ENCODE measurements at places on chromosomes 11 and 22. TPM values are rescaled to one million over a fixed set of nuclear protein-coding genes. Genes with fewer than 3 reads are reported as not detected.

DNA sequence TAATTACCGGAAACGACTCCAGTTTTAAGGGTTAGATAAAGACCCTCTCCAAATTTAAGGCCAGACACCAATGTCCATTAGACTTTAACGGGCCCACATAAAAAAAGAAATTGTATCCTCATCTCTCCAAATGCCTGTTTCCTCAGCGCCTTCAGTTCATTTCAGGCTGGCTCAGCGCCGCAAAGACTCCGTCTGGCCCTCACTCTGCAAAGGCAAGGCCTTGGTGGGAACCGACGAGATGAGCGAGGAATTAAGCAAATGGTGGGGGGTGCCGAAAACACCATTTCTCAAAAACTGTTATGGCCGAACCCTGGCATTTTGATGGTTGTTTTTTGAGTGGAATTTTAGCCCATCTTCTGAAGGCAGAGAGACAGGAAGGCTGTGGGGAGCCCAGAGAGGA, 15.7 kb downstream of the MN1 start:
- H3K27ac ChIP-seq = no peak overlapping the region
- DNase-seq = no peak
- no peak overlapping the region for H3K4me3 ChIP-seq
- H3K36me3 ChIP-seq = peaks cover 29% of the 10 kb centered on the region

GRCh38 chr11:7080900-7081299, 7.9 kb upstream of the RBMXL2 start:
- no peaks in the 10 kb centered on the region for H3K36me3 ChIP-seq
- H3K4me1 ChIP-seq = no peaks in the 10 kb centered on the region
- no peak for DNase-seq
- H3K27ac ChIP-seq = no peak overlapping the region
- peaks cover 19% of the 10 kb centered on the region for H3K27me3 ChIP-seq

DNA sequence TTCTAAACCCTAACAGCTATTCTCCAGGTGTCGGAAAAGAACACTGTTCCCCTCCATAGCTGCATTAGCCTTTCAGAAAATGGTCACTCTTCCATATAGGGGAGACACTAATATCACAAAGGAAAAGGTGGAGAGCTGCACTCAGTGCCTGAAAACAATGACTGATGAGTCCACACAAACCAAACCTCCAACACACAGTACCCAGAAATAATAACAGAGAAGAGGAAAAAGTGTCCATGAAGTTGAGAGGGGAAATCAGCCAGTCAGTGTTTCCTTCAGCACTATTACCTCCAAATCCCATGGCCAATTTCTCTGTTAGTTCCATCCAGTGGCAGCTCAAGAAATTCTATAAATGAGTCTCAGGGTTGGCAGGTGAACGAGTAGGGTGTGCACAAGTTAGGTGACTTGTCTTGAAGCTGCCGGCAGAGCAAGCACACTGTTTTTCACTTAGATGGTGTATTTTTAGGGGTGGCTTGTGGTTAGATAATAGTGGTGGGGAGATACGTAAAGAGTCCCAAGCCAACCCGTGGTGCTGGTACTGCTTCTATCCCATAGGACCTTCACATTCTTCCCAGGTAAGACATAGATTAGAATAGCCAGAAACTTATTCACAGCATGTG, 84.5 kb upstream of the CHRM4 start:
- peaks cover 17% of the 10 kb centered on the region for H3K4me1 ChIP-seq
- no peaks in the 10 kb centered on the region for H3K27me3 ChIP-seq
- DNase-seq = no peak
- no peak overlapping the region for H3K4me3 ChIP-seq
- no peak overlapping the region for H3K27ac ChIP-seq

- no peaks in the 10 kb centered on the region for H3K4me1 ChIP-seq
- no peak for DNase-seq
- no peak overlapping the region for H3K4me3 ChIP-seq
Measured at GRCh38 chr11:79942090-79942489, 501.3 kb upstream of the TENM4 start.

RAB3IL1 gene
- total RNA-seq = 11.9 TPM

OR10A4 gene
- total RNA-seq = not detected

- no peak for DNase-seq
- H3K27ac ChIP-seq = no peak overlapping the region
- no peaks in the 10 kb centered on the region for H3K27me3 ChIP-seq
- peak overlapping the region; percentile 79 for H3K4me3 ChIP-seq
Measured at GRCh38 chr22:23180893-23181720, 798 bp downstream of the BCR start.

- no peaks in the 10 kb centered on the region for H3K4me1 ChIP-seq
- H3K27me3 ChIP-seq = peaks cover 66% of the 10 kb centered on the region
- no peak overlapping the region for H3K27ac ChIP-seq
- no peak overlapping the region for H3K4me3 ChIP-seq
Measured at GRCh38 chr11:17452668-17453067, 24.0 kb downstream of the ABCC8 start.

DNA sequence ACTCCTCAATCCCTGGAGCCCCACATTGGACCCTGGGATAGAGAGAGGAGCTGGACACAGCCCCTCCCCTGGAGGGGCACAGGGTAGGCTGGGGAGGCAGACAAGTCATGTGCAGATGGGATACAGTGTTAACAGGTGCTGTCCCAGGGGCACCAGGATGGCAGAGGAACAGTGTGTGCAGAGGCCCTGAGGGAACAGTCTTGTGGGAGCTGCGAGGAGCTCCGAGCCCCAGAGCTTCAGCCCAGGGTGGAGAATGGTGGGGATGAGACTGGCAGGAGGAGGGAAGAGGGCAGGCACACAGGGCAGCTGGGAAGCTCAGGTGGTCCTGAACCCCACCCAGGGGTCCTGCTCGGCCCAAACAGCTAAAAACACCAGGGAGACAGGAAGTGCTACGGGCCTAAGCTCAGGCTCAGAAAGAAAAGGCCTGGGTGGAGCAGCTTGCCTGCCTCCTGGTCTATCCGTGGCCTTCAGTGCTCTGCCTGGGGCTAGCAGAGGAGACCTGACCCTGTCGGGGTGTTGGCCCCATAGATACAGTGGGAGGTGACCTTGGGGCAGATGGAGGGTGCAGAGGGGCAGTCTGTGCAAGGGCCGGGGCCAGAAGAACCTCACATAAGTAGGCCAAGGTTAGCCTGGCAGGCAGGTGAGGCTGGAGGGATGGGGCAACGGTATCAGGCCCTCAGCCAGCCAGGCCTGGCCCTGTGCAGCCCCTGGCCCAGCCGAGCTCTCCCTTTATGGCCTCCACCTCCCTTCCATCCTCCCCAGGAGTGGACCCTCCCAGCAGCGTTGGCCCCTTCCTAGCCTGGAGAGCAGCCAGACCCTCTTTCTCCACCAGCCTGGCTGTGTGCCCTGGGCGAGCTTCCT, 15.4 kb downstream of the CAPN5 start:
- peak; percentile 8 for DNase-seq
- H3K27me3 ChIP-seq = no peaks in the 10 kb centered on the region
- no peaks in the 10 kb centered on the region for H3K4me1 ChIP-seq
- H3K27ac ChIP-seq = peak overlapping the region; percentile 17
- H3K36me3 ChIP-seq = peaks cover 2% of the 10 kb centered on the region
- no peak overlapping the region for H3K4me3 ChIP-seq

DNA sequence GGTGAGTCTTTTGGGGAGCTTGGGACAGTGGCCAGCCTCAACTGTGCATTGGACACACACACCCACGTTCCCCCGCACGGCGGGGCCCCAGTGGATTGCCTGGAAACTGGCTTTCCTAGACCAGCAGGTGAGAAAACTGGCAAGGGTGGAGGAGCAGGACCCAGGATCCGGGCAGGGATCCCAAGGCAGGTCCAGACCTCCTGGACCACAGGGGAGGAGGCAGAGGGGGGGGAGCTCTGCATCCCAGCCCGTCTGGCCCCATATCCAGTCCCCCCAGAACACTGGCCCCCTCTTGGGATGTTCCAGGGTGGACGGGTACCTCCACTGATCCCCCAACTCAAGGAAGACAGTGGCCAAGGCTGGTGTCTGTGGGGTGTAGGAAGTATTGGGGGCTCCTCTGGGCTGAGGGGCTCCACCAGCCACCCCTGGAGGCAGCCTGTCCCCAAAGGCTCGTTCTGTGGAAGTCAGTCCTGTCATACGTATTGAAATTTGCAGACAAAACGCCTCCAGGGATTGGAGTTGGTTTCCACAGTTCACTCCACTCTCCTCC, 89.3 kb upstream of the LINC01488 start:
- no peak overlapping the region for H3K27ac ChIP-seq
- no peak overlapping the region for H3K4me3 ChIP-seq
- peaks cover 5% of the 10 kb centered on the region for H3K36me3 ChIP-seq
- H3K27me3 ChIP-seq = no peaks in the 10 kb centered on the region

IL18BP gene
- total RNA-seq = 20.9 TPM

- H3K4me1 ChIP-seq = peaks cover 13% of the 10 kb centered on the region
- H3K27me3 ChIP-seq = no peaks in the 10 kb centered on the region
- no peak overlapping the region for H3K27ac ChIP-seq
- peaks cover 1% of the 10 kb centered on the region for H3K36me3 ChIP-seq
- H3K4me3 ChIP-seq = no peak overlapping the region
Measured at GRCh38 chr11:63663809-63664208, 7.4 kb downstream of the ATL3 start.

GRCh38 chr11:127074151-127074761, 73.7 kb upstream of the KIRREL3 start:
- H3K36me3 ChIP-seq = no peaks in the 10 kb centered on the region
- no peak overlapping the region for H3K4me3 ChIP-seq
- peaks cover 50% of the 10 kb centered on the region for H3K27me3 ChIP-seq
- H3K4me1 ChIP-seq = no peaks in the 10 kb centered on the region

- H3K27ac ChIP-seq = no peak within 1 kb of the TSS
- DNase-seq = no peak
- peaks cover 24% of the 10 kb centered on the region for H3K4me1 ChIP-seq
- H3K4me3 ChIP-seq = peak within 1 kb of the TSS; percentile 64
- H3K27me3 ChIP-seq = peaks cover 25% of the 10 kb centered on the region
Measured at GRCh38 chr22:50269970-50270665, at the start of gene MAPK11. Gene MAPK11, minus strand, starts transcription at chr22:50270380. Its CDS starts 88 bp downstream, at chr22:50270292.

NCF4 gene
- total RNA-seq = not detected

DNA sequence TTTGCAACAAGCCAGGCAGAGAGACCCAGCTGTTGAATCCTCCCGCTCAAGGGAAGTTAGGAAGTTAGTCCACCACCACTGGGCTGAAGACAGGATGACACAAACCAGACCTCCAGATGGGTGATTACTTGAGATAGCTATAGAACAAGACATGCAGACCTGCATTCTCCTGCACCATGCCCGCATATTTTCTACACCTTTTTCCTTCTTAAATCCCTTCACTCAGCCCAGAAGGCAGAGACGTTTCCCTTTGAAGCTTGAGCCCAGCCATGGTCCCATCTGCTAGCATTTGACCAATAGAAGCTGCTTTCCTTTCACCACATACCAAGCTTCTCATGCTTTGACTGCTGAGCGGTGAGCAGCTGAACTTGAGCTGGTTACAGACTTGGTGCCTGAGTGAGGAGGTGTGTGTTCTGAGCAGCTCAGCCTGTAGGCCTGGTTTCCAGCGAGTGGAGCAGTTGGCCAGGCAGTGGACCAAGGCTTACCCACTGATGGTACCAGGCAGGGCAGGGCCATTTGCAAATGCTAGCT, 29.2 kb upstream of the CBX6 start:
- H3K4me1 ChIP-seq = peaks cover 7% of the 10 kb centered on the region
- no peak overlapping the region for H3K4me3 ChIP-seq
- H3K36me3 ChIP-seq = peaks cover 4% of the 10 kb centered on the region
- no peak for DNase-seq

C1QTNF4 gene
- total RNA-seq = 4.7 TPM
